Mesothelial cell of epicardium (in vitro differentiated cells): ENCODE measurements at places on chromosomes 2 and 18.

- no peak for DNase-seq
These were observed 42.1 kb downstream of the FARSB start for GRCh38 chr2:222613715-222614331.

DNA sequence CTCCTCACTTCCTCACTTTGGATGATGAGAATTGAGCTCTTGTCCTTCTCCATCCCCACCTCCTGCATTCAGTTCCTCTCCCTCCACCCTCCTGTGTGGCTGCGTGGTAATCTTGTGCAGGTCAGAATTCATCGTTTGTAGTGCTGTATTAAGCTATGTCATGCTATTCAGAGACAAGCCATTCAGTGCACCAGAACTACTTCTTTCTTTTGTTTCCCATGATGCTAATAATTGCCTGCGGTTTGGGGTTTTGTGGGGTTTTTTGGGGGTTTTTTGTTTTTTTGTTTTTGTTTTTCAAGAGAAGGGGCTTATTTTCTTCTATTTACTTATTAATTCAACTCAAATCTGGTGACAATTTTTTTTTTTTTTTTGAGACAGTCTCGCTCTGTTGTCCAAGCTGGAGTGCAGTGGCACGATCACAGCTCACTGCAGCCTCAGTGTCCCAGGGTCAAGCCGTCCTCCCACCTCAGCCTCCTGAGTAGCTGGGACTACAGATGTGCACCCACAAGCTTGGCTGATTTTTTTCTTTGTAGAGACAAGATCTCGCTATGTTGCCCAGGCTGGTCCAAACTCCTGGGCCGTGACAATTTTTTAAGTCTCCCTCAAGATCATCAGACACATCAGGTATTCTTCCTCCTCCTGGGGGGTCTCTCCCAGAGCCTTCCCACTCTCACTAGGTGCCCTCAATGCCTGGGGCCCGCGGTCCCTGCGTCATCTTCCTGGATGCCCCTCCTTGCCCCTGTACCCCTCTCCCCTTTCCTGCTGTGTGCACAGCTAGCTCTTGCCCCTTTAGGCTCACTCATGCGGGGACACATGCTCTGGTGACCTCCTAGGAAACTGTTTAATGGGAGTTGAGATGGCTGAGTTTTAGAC lies 37.8 kb downstream of the MAL start:
- DNase-seq: no peak

- no peak for DNase-seq
These were observed 330.8 kb downstream of the NUP35 start for GRCh38 chr2:183455056-183455455.

DNA sequence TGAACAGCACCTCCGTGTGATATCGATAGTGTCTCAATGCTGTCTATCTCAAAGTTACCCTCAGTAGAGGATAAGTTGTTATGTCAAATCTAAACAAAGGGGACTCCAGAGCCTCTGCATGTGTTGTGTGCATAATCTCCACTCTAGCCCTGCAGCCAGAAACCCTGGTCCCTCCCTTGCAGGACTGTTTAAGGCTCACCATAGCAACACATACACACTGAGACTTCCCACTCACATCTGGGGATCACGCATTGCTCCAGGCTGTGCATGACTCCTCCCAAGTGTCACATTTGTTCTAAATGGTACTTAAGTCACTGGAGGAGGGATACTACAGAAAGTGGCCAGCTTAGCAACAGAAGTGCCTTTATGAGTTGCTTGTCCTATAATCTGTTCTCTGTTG lies 258.6 kb upstream of the CRIM1 start:
- no peak for DNase-seq

DNA sequence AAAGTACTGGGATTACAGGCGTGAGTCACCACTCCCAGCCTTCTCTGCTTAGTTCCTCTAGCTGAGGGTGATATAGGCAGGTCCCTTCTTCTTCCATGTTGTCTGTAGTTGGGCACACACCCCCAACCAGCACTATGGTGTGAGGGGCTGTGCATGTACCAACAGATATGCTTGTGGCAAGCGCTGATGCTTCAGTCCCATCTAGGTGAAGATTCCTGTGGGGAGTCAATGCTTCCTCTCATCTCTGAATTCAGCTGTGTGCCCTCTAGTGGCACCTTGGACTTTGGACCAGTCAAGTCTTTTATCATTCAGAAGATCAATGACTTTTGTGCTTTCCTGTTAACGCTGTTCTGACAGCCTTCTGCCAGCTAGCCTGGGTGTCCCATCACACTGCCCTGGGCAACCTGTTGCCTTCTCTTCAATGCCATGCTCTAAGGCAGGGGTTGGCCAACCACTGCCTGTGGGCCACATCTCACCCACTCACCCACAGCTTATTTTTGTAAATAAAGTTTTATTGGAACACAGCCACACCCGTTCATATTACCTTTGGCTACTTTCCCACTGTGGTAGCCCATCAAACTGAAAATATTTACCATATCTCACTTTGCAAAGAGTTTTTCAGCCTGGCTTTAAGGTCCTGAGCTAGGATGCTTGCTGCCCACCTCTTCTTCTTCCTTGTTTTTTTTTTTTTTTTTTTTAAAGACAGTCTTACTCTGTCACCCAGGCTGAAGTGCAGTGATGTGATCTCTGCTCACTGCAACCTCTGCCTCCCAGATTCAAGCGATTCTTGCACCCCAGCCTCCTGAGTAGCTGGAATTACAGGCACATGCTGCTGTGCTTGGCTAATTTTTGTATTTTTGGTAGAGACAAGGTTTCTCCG lies 51.0 kb downstream of the NPAS2 start:
- DNase-seq: no peak

DNA sequence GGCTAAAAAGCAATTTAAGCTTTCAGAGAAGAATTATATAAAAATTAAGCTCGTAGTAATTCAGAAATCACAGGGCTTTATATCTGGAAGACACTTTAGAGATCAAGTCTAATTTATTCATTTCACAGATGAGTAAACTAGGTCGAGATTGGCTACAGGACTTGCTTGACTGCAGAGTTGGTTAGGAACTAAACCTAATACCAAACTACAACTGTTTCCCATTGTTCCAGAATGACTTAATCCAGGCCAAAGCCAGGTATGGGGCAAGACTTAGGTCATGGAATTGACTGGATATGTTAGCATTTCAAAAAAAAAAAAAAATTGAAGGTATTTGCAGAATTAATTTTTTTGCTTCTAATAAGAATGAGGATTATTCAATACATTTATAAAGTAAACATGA lies 146.1 kb downstream of the RIT2 start:
- no peak for DNase-seq

- DNase-seq: no peak
These were observed 155.5 kb downstream of the TCF4 start for GRCh38 chr18:55432307-55433040.

GRCh38 chr2:44817673-44818335 lies 123.7 kb upstream of the SIX3 start:
- no peak for DNase-seq
